ENCODE measurements at places on chromosomes 2 and 18.

- DNase-seq, result no peak
Observed at GRCh38 chr2:218323526-218324472, 31.5 kb upstream of the TMBIM1 start.

- no peak for DNase-seq
Observed at GRCh38 chr2:226911932-226912331, 76.1 kb downstream of the RHBDD1 start.

DNA sequence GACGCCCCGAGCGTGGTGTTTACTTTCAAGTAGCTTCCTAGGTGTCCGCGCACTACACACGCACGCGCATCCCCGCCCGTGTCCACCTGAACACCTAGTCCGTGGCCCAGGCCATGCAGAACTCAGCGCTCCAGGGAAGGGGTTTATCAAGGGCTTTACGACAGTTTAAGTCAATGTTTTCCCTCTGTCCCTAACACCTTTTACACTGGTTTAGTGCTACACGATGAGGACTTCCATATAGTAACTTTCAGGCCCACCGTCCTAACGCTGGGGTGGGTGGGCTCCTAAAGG is 1.4 kb upstream of the BCL2 start:
- DNase-seq, result no peak

DNA sequence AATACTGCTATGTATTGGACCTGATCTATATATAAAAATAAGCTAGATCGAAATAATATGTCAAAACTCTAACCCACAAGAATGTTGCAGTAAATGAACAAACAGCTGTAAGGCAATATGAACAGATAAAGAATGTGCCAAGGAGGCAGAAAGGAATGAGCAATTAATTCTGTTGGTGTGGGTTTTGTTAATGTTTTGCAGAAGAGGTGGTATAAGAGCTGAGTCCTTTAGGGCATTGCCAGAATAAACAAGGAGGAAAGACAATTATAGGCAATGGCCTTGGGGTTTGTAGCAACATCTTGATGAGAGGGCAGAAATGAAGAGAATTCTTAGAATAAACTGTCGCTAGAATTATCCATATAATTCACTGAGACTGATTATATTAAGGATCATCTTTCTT is 240.9 kb upstream of the GULP1 start:
- DNase-seq, result no peak

DNA sequence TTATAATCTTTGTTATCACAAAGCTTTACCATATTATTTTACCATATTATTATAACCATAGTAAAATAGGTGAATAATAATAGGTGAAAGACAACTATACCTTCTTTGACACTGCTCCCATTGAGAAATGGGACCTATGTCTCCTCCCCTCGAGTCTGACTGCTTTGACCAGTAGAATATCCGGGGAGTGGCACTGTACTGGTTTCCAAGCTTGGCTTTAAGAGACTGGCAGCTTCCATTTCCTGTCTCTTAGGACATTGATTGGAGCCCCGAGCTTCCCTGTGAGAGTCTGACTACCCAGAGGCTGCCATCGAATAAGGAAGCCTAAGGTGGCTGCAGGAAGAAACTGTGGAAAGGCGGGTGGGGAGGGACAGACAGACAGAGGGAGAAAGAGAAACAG is 40.1 kb upstream of the PLEKHM3 start:
- no peak for DNase-seq

- no peak for DNase-seq
Observed at GRCh38 chr2:109624339-109624738, 10.2 kb downstream of the SOWAHC start.

DNA sequence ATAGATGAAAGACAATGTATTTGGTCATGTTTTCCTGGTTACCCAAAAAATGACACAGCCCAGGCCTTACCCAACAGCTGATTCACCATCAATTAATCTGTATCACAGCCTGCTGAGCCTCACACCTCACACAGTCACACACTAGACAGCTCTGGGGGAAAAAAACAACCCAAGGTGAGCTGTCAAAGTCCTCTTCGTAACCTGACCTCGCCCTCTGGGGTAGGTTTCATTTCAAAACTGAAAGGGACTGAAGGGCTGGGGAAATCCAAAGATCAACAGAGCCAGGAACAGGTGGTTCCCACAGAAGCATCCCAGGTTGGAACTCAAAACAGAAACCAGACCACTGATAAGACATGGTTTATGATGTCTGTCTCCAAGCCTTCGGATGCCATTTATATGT is 18.2 kb upstream of the PCBP1 start:
- DNase-seq, result peak; percentile 48

DNA sequence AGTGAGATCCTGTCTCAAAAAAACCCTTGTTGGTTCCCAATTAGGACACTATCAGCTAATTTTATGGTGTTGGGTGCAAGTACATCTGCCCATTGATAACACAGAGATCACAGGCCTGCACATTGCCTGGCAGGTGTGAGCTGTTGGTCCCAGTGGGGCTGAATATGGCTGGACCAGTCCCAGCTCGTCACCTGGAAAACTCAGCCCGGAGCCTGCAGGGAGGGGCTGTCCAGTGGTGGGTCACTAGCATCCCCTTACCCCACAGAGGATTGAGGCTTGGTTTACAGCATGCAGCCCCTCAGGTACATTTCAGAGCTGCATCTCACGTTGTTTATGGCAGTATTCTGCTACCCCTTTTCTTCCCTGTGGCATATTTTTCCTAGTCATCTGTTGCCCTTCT is 40.8 kb upstream of the CHMP1B start:
- DNase-seq, result no peak

DNA sequence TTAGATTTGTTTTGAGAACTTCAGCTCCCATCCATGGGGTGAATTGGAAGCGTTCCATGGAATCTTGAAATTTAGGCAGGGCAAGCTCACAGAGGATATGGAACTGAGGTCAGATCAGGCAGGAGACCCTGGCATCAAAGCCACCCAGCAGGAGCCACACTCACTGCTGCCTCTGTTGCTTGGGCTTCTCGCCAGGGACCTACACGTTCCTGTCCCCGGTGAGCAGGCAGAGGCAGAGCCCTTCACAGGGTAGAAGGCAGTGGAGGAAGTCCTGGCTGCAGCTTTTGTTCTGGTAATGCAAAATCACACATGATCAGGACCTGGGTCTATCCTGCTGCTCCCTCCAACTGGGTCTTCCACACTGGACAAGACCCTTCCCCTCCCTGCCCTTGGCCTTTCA is 42.1 kb downstream of the CAPN13 start:
- no peak for DNase-seq

GRCh38 chr2:204495381-204495780 is 49.9 kb upstream of the PARD3B start:
- no peak for DNase-seq

- no peak for DNase-seq
Observed at GRCh38 chr18:63247926-63248325, 71.6 kb downstream of the BCL2 start.

GRCh38 chr18:63128237-63128974 is 191.2 kb downstream of the BCL2 start:
- DNase-seq, result no peak

GRCh38 chr18:3777122-3777521 is 327.1 kb downstream of the TGIF1 start:
- DNase-seq, result no peak

DNA sequence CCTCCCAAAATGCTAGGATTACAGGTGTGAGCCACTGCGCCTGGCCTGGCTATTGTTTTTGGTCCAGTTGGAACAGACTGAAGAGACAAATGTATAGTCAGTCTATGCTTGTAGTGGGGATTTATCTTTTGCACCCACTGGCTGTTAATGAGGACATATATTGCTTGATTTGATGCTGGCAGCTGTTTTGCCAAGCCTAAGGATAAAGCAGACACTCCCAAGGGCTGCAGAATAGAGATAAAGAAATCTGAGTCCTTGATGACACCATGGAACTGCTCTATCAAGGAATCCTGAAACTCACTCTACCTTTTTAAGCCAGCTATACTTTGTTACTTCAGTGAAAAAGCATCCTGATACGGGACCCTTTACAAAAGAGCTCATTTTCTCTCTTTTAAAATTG is 43.1 kb upstream of the ENOSF1 start:
- no peak for DNase-seq

GRCh38 chr2:31238126-31238905 is 4.4 kb downstream of the EHD3 start:
- DNase-seq, result no peak

DNA sequence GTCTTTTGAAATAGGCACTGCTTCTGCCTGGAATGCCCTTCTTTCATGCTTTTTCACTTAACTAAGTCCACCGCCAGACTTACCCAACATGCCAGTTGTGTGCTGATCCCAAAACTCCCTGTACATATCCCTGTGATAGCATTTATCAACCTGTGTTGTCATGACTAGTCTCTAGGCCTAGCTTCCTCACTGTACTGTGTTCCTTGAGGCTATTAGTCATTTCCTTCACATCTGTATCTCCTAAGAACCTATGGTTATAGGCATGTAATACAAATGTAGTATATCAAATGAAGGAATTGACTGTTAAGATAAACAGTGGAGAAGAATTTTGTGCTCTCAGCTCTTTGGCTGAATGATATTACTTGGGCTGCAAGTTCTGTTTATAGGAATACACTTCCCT is 184.3 kb downstream of the CYRIA start:
- DNase-seq, result no peak

DNA sequence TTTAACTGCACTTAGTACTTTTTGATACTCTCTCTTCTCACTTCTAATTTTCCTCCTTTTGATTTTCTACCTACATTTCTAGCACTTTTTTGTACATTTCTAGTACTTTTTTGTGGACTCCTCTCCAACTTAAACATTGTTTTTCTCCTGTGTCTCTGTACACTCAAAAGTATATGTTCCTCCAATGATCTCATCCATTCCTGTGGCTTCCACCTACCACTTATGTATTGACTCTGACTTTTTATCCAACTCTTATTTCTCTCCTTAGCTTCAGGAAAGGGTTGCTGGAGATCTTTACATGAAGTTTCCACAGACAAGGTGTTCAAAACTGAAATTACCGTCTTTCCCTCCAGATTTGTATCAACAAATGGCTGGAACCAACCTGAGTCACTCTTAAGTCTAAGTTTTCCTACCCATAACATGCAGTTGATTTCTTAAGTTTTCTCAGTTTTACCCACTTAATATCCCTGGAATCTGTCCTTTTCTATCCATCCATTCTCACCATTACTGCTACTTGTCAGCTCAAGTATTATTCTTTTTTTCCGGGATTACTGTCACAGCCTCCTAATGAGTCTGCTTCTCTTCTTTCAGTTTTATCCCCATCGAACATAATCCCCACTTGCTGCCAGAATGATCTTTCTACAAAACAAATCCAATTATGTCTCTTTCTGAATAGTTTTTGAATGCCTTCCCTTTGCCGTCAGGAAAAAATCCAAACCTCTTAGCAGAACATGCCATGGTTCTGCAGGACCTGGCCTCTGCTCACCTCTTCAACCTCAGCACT is 22.6 kb upstream of the PELI1 start:
- DNase-seq, result no peak

DNA sequence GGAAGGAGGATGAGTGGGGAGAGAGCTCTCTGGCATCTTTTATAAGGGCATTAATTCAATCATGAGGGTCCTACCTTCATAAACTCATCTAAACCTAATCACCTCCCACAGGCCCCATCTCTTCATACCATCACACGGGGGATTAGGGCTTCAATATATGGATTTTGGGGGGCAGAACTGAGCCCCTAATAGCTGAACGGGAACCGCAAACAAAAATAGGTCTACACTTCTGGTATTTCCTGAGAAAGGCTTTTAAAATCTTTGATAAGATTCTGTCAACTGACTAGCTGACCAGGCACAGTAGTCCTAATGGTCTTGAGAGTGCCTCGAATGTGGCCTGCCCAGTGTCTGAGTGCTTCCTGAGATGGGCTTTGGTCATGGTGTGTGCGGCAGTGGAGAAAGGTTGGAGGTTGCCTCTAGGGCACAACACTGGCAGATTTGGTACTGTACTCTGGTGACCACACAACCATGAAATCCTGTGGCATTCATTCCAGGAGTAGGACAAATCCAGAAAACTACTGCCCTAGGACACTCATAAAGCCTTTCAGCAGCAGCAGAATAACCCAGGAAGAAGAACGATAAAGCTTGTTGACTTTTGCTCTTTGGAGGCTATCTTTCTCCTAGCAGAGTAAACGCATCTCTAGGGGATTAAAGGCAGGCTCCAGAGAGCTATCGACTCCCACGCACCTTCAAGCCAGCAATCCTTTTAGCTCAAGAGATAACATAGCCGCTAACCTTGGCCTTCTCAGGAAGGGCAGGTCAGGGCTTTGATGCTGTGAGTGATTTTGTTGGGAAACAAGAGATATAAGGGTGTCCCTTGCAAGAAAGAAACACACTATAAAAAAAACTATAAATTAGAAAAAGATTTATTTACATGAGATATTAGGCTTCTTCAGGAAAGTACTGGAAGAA is 12.3 kb upstream of the APOB start:
- DNase-seq, result no peak

GRCh38 chr2:179129574-179130238 is 79.8 kb upstream of the CCDC141 start:
- no peak for DNase-seq

- no peak for DNase-seq
Observed at GRCh38 chr2:75464348-75464946, 96.3 kb downstream of the EVA1A start.

- DNase-seq, result no peak
Observed at GRCh38 chr18:5879479-5879882, 15.8 kb downstream of the TMEM200C start.

GRCh38 chr2:219772103-219772635 is 144.7 kb downstream of the SLC4A3 start:
- DNase-seq, result no peak

GRCh38 chr18:56289381-56289780 is 349.0 kb downstream of the TXNL1 start:
- DNase-seq, result no peak

- no peak for DNase-seq
Observed at GRCh38 chr2:241020629-241021190, 22.3 kb downstream of the SNED1 start.

DNA sequence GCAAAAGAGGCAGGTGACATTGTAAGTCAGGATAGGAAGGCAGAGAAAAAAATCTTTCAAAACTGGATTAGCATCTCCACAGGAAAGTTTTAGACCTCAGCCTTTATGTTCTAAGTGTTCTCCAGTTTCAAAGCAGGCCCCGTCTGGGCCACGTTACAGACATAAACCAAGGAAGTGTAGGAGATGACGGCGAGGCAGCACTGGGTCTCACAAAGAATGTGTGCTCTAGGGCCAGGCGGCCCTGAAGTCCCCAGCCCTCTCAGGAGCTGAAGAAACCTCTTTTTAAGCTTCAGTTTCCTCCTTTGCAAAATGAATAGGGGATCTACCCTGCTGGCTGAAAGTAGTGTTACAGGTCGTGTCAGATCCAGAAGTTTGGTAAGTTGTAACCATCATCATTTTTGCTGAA is 81.7 kb downstream of the SPRED2 start:
- no peak for DNase-seq

DNA sequence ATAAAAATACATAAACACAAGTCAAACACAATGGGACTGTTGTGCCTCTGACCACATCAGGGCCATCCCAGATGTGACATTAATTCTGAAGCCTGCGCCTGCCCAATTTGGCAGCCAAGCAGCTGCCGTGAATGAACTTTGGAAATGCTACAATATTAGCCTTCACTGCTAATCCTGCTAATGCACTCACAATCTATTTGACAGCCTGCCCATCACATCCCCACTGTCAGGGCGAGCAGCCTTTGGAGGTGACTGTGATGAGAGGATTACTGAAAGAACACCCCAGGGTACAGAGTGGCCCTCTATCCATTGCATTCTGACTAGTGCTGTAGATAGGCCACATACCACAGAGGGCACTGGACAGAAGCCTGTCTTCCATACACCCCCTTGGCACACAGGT is 21.6 kb downstream of the OSR1 start:
- DNase-seq, result no peak

GRCh38 chr18:67266246-67267237 is 250.0 kb downstream of the DSEL start:
- DNase-seq, result no peak

Data from activated CD8-positive, alpha-beta memory T cell treated with anti-CD3 and anti-CD28 coated beads for 48 hours (primary cell).